NT2/D1 (cell line): ENCODE measurements at places on chromosomes 3 and 15.

GRCh38 chr3:194045289-194045688, 90.7 kb upstream of the HES1 start:
- no peak for DNase-seq

DNA sequence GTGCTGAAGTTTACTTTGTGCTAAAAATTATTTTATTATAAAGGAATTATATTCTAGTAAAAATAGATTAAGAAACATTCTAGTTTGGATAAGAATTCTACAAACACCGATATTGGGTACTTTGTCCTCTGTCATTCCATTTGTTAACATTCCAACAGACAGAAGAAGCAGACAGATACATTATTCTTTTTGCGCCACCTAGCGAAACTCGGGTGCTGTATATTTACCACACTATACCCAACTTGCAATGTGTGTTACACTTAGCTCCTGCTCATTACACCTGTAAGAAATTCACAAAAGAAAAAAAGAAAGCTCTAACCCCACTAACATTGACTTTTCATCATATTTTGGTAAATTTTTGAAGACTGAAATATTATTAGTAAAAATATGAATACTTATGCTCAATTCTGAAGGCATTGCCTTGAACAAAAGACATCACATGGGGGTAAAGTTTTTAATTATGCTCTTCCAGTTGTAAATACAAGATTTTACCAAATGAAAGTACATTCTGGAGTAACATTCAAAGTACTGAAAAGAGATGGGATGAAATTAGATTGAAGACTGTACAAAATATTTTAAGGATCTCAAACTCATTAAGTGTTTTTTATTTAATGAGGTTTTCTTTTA, 136.5 kb upstream of the MLF1 start:
- peak; percentile 51 for DNase-seq

GRCh38 chr3:196661400-196661799, 21.9 kb downstream of the NRROS start:
- no peak for DNase-seq

GRCh38 chr3:33658991-33659848, 58.8 kb downstream of the CLASP2 start:
- peak; percentile 52 for DNase-seq

DNA sequence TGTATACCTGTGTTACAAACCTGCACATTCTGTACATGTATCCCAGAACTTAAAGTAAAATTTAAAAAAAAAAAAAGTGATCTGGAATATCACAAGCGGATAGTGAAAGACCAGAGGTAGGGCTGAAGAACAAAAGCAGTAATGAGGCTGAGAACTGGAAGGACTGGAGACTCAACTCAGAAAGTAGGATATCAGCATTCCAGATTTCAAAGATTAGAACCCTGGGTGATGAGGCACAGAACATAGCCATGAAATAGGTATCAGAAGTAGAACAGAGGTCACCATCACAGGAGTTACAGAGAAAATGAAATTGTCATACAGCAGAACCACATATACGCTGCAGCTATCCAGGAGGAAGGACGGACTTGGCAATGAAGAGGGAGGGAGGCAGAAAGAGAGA, 56.1 kb downstream of the ACAP2 start:
- no peak for DNase-seq

GRCh38 chr3:174776123-174776522, 83.0 kb upstream of the NAALADL2 start:
- DNase-seq = no peak

DNA sequence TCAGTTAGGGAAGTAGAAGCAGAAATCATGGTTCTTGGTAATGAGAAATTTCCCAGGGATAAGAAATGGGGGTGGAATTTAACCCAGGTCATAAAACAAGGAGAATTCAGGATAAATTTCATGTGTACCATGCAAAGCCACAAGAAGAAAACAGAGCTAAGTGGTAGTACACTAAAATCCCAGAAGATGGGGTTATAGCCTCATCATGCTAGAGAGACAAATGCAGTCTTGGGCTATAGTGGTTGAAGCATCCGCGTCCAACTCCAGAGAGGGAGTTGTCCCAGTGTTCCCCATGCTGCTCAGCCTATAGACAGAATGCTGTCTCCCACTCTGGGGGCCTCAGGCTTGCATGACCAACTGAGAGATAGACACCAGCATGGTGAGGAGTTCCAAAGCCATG, 36.2 kb upstream of the CLRN1 start:
- DNase-seq = no peak

DNA sequence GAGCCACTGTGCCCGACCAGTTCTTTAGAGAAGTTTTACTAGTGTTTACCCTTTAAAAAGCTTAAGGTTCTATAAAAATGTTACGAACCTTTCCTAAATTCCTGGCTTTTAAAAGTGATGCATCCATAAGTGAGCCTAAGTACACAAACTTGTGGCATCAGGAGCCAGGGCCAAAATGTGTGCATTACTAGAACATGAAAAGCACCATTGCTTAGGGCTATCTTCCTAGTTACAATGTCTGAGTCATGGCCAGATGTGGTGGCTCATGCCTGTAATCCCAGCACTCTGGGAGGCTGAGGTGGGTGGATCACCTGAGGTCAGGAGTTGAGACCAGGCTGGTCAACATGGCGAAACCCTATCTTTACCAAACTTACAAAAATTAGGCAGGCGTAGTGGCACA, 39.9 kb downstream of the LEO1 start:
- no peak for DNase-seq

DNA sequence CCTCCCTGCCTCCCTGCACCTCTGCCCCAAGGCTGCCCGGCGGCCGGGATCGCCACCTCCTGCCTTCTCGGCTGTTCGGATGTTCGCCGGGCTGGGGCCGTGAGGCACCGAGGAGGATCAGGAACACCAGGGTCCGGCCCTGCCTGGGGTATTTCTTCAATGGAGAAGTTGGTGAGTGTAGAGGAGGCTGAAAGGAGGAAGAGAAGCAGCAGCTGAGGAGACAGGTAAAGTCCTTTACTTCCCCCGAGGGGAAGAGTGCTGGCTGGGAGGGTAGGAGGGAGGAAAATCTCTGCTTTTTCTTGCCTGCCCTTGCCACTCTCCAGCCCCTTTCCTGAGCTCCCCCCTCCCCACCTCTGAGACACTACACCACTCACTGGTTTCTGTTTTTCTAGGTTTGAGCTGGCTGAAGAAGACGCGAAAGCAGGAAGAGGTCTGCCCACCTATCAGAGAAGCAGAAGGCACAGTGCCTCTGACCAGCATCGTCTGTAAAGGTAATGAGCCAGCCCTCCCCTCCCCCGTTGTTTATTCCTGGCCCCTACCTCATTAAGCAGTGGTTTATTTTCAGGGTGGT, 519 bp downstream of the ASB7 start:
- DNase-seq = peak; percentile 32

GRCh38 chr3:86245360-86245759, 745.6 kb downstream of the VGLL3 start:
- peak; percentile 5 for DNase-seq

- DNase-seq = no peak
These were observed 202.7 kb upstream of the BHLHE40 start for GRCh38 chr3:4776399-4776979.
